ENCODE measurements at places on chromosomes 1 and 21. TPM values are rescaled to one million over a fixed set of nuclear protein-coding genes. Genes with fewer than 3 reads are reported as not detected.
A peak's percentile ranks its signal among the peaks of the same experiment; 100 is the strongest.

- no peak for DNase-seq
Measured at GRCh38 chr1:13628711-13629110, 45.1 kb downstream of the PDPN start.

MYCL gene
- 0.70 TPM for total RNA-seq

DNA sequence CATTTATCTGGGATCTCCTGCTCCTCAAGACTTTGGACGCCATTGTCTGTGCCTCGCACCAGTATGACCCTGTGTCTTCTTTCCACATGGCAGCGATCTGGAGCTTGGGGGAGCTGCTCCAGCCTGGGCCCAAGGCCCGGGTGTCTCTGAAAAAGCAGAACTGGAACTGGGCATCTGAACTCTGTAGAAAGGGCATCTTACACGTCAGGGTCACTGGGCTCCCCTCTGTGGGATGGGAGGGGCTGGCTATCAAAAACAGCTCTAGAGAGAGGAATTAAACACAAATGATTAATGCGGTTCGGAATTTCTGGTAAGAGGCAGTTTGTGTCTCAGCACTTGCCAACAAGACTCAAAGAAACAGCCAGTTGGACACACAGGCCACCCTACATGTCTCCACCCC lies 16.1 kb downstream of the FCRL1 start:
- no peak for DNase-seq

- no peak for DNase-seq
Measured at GRCh38 chr1:184891440-184891839, 82.9 kb downstream of the NIBAN1 start.

SPRR3 gene
- total RNA-seq: not detected

- DNase-seq: no peak
Measured at GRCh38 chr1:4467241-4467640, 187.2 kb upstream of the AJAP1 start.

SFN gene
- 0.66 TPM for total RNA-seq

LAMC1 gene
- 0.66 TPM for total RNA-seq

GRCh38 chr1:53294567-53294966 lies 33.3 kb downstream of the LRP8 start:
- DNase-seq: no peak

GRCh38 chr1:147781056-147781471 lies 20.7 kb upstream of the GJA5 start:
- no peak for DNase-seq

NBPF6 gene
- not detected for total RNA-seq

GRCh38 chr21:45308194-45309068 lies 20.7 kb upstream of the POFUT2 start:
- DNase-seq: no peak

KRTAP13-1 gene
- not detected for total RNA-seq

CAMSAP2 gene
- 0.25 TPM for total RNA-seq

GRCh38 chr1:228273720-228274451 lies 66.0 kb downstream of the OBSCN start:
- DNase-seq: peak; percentile 13

NTMT2 gene
- total RNA-seq: not detected

HAO2 gene
- total RNA-seq: not detected

CRTC2 gene
- 144 TPM for total RNA-seq

OLIG2 gene
- total RNA-seq: not detected

ALPL gene
- total RNA-seq: not detected

SERTAD4 gene
- total RNA-seq: not detected

- DNase-seq: no peak
Measured at GRCh38 chr1:233387585-233387984, 60.1 kb downstream of the MAP3K21 start.

- DNase-seq: no peak
Measured at GRCh38 chr1:182507685-182508084, 57.7 kb downstream of the RGSL1 start.

ADAMTS4 gene
- 0.14 TPM for total RNA-seq

GRCh38 chr1:198917226-198917625 lies 278.4 kb downstream of the PTPRC start:
- no peak for DNase-seq

DNA sequence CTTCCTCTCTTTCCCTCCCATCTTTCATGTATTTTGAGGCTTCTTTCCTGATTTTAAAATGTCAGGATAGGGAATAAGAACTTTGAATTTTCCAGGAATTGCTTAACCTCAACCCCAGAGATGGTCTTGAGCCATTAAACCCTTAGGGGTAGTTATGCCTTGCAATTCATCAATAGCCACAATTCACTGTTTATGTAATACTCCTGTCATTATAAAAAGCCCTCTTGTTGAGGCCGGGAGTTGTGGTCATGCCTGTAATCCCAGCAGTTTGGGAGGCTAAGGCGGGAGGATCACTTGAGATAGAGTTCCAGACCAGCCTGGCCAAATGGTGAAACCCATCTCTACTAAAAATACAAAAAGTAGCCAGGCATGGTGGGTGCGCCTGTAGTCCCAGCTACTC lies 24.5 kb downstream of the SPATA45 start:
- no peak for DNase-seq

GRCh38 chr1:154326546-154327465 lies 1.5 kb downstream of the ATP8B2 start:
- DNase-seq: peak; percentile 33

- no peak for DNase-seq
Measured at GRCh38 chr1:38783640-38784229, 75.8 kb downstream of the RRAGC start.

DNA sequence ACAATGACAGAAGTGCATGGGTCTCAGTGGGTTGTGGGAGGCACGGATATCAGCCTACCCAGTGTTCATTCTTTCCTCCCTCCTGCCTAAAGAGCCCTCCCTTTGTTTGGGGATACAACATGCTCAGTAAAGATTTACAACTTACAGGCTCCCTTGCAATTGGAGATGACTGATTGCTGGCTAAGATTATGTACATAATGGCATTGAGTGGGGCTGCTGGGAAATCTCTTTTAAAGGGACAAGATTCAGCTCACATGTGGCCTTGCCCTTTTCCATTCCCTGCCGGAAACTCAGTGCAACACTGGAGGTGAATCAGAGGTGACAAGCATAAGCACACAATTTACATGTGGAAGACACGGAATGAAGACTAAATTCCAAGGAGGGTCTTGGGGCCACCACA lies 83.7 kb upstream of the CHRM3 start:
- no peak for DNase-seq

DNA sequence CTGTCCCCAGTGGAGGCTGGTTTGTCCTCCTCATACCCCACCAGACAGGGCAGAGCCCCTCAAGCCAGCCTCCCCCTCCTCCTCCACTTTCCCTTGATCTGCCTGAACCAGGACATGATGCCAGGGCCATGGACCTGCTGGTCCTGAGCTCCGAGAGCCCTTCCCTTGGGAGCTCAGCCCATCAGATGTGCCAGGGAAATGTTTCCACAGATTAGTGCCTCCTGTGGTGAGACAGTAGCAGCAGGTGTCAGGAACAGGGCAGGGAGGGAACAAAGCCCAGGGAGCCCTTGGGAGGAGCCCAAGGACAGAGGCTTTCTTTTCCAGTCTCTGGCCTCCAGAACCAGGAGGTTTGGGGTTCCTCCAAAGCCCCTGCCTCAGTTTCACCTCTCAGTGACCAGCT lies 14.6 kb upstream of the SLC41A1 start:
- no peak for DNase-seq

GRCh38 chr1:119222271-119222670 lies 81.8 kb upstream of the WARS2 start:
- DNase-seq: no peak

DNA sequence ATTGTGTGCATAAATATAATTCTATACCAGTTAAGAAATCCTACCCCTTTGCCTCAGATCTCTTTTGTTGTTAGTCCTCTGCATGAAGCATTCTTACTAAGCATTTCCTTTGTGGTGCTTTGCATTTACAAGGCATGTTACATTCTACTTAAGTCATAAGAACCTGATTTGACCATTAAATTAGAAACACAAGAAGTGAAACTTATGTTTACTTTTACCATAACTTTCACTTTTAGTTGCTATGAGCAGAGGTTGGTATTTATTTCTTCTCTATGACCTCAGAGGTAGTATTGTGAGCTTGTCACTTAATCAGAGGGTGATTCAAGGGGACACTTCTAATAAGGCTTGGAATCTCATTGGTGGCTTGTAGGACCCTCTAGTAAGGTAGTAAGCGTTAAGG lies 9.0 kb downstream of the FAM20B start:
- DNase-seq: peak; percentile 24

- DNase-seq: no peak
Measured at GRCh38 chr21:34675871-34676270, 7.1 kb downstream of the CLIC6 start.

DRAXIN gene
- total RNA-seq: 24.9 TPM

- DNase-seq: no peak
Measured at GRCh38 chr1:189374816-189375215, 1102.8 kb downstream of the BRINP3 start.

GRCh38 chr1:196933531-196934189 lies 9.9 kb upstream of the CFHR2 start:
- DNase-seq: no peak

CNTN2 gene
- total RNA-seq: not detected

All from natural killer cell (primary cell).